ENCODE measurements at places on chromosomes 7 and 10. TPM values are rescaled to one million over a fixed set of nuclear protein-coding genes. Genes with fewer than 3 reads are reported as not detected.

DNA sequence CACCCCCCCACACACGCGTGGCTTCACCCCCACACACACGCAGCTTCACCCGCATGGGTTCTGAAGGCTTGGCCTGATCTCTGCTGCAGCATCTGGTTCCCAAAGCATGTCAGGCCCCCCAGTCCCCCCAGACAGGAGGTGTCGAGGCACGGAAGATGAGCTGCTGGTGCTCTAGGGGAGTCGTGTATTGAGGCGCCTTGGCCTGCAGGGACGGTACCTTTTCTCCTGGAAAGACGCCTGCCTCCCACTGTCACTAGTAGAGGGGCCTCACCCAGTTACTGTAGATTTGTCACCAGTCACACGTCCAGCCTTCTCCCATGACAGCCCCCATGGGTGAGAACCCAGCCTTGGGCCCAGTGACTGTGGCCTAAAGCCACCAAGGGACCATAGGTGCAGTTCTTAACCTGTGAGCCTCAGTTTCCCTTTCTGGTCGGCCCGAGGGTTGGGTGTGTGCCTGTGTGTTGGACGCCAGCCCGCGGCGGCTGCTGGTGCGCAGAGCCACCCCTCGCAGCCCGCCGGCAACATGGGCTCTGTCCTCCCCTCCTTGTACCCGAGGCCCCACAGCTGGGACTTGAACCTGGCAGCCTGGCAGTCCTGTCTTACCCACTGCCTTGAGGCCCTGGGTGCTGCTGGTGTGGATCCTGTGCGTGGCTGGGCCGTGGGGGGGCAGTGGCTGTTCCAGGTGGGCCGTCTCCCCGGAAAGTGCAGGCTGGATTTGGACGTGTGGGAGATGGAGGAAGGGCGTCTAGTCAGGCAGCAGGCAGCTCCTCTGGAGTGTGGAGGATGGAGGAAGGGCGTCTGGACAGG, 81.7 kb downstream of the NKX6-2 start:
- DNase-seq, result no peak

- no peak for DNase-seq
These were observed 6.6 kb downstream of the NIPSNAP2 start for GRCh38 chr7:55970978-55971377.

- no peak for DNase-seq
These were observed 136.9 kb downstream of the CUBN start for GRCh38 chr10:16992611-16993119.

DNA sequence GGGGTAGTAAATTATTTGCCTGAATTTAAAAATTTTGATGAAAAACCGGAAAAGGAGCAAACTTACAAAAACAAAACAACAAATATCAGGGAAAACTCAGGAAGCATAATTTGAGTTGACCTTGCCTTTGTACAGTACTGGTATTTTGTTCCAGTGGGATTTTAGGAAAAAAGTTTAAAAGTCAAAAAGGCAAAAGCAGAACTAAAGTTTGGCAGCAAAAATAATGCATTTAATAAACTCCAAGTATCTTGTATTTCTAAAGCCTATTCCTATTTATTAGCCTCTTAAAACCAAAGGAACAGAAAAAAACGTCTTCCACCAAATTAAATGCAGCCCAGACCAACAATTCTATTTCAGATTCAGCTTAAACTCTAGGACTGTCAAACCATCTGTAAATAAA, 90.7 kb upstream of the ASAH2 start:
- DNase-seq, result no peak

- no peak for DNase-seq
These were observed 246.2 kb upstream of the PPP2R2D start for GRCh38 chr10:131654471-131655087.

DNA sequence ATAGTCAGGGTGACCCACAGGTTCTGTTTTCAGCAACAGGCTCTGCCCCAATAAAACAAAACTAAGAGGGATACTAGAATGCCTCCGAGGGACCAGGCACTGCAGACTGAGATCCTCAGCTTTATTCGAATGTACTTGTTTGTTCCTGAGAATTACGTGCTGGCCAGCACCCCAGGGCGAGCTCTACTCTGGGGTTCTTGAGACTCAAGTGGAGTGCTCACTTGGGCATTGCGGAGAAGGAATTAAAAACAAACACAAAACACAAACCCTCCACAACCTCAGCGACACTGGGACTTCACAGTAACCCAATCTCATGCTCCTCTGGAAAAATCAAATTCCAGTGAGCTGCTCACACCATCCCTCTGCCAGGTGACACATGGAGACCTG, 250.7 kb downstream of the TNS3 start:
- DNase-seq, result no peak

DNA sequence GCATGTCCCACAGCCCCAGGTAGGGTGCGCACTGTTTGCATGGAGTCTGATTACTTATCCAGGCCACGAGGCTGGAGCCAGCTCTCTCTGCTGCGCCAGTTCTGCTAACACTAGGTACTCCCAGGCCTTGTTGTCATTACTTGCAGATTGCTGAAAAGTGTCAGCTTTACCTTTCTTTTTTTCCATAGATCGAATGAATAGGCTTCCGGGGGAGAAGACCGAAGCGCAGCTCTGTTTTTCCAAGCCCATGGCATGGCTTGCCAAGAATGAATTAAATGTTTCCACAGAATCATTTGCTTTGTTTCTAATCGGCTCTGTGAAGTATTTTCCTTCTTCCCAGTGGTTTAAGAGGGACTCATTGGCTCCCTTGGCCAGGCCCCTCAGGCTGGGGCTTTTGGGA, 285.8 kb downstream of the BMPER start:
- DNase-seq, result no peak

GRCh38 chr10:27736396-27736795, 9.2 kb downstream of the MKX start:
- DNase-seq, result no peak

GRCh38 chr10:3701491-3701890, 83.5 kb downstream of the KLF6 start:
- no peak for DNase-seq

DNA sequence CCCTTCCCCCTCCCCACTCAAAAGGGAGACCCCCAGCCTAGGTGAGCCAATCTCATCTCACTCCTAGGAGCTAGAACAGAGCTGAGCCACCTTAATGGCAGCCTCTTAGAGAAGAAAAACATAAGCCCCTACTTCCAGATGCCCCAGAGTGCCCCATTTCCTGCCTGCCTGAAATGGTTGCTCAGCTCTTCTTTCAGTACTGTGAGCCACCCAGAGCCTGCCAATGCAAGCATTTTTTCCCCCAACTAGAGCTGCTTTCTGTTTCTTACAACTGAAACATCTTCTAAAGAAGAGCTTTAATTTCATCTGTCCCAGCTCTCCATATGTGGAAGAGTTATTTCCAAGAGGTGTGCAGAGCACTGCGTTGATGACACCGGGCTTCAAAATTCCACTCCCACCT, 136.7 kb downstream of the PLPP4 start:
- no peak for DNase-seq

DNA sequence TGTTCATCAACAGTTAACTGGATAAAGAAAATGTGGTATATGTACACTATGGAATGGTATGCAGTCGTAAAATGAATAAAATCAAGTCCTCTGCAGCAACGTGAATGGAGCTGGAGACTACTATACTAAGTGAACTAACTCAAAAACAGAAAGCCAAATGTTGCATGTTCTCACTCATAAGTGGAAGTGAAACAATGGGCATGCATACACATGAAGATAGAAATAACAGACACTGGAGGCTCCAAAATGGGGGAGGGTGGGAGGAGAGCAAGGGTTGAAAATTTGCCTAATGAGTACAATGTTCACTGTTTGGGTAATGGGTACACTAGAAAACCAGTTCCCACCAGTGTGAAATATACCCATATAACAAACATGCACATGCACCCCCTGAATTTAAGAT, 179.5 kb downstream of the ZWINT start:
- no peak for DNase-seq

DNA sequence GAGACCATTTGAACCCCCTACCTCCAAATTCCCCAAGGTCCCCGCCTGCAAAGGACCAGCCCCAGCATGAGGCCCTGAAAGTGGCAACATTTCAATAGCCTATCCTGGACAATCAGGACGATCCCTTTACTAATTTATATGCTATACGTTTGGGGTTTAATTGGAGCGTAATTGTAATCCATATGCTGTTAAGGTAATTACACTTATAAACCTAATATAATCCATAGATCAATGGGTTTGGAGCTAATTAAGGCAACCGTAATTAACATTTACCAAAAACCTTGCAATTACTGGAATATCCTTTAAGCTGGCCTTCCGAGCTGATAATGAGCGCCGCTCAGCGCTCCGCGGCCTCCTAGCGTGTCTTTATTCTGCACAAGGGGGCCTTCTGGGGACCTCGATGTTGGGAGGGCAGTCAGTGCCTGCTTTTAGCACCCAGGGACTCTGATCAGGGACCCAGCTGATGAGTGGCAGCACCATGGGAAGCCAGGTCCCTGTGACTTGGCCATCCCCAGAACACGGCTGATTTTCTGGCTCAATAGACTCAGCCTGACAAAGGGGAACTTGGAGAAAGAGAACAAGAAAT, 91.2 kb downstream of the LHPP start:
- DNase-seq, result no peak

- no peak for DNase-seq
These were observed 110.6 kb downstream of the EMX2 start for GRCh38 chr10:117653170-117653515.

GRCh38 chr7:124162667-124163066, 129.8 kb upstream of the TMEM229A start:
- no peak for DNase-seq

GRCh38 chr7:42572056-42572455, 335.0 kb upstream of the GLI3 start:
- DNase-seq, result no peak

GRCh38 chr10:24120646-24121045, 88.3 kb upstream of the KIAA1217 start:
- DNase-seq, result no peak

DNA sequence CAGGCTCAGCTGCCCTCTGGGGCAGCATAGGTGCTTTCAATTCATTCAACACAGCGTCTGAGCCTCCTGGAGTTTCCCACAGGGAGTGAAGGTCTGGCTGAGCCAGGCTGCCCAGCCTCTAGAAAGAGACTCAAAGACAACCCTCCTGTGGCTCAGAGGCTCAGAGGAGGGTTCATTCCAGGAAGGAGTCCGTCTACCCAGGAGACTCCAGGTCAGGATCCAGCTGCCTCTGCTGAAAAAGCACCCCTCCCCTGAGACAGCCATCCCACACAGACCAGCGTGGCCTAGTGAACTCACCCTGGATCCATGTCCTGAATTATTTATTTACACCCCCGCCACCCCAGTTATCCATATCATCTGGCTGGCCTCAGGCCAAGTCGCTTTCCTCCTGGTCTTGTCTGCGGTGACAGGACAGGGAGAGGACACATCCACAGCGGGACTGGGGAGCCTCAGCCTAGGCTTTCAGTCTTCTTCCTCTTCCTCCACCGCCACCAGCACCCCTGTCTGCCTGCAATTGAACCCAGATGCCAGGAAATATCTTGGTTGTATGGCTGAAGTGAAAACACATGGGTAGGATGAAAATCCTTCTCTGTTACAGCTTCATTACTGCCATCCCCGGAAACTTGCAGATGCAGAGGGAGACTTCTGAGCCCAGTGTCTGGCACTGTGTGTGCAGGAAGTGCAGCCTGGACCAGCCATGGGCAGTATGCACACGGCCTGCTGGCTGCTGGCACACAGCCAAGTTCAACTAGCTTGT, 44.0 kb upstream of the COL13A1 start:
- DNase-seq, result no peak

GRCh38 chr10:77051837-77052236, 585.8 kb downstream of the KCNMA1 start:
- no peak for DNase-seq

GRCh38 chr10:71770789-71771188, 2.5 kb downstream of the VSIR start:
- DNase-seq, result no peak

DNA sequence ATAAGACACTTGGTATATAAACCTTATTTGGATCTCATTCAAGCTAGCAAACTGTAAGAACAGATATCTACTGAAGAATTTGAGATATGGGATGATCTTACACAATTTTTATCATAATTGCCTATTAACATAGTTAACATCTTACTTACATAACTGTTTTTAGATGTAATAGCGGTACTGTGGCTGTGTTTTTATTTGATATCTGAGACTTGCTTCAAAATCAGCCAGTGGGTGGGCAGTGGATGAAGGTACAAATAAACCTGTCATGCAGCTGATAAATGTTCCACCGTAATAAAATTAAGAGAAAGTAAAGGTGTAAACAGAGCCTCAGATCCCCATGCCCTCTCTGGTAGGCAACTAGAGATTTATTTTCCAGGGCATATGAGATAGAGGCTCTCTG, 28.4 kb upstream of the PTPRN2 start:
- DNase-seq, result peak; percentile 55

- no peak for DNase-seq
These were observed 636.5 kb downstream of the DNAJB9 start for GRCh38 chr7:109206196-109206595.

DNA sequence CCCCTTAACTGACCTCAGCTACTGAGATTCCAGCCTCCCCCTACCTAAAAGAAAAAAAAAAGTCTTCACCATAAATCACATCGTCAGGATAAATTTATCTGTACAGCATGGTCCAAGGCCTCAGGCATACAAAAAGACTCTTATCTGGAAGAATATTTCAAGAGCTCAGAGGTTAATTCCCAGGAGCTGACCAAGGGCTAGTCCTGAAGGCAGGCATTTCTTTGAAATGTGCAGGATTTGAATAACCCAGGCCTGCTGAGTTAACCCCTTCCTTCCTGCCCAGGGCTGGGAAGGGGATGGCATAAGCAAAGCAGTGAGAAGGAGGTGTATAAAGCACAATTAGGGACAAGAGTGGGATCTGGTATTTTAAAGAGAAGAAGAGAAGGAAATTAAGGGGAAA, 111.2 kb downstream of the RNLS start:
- DNase-seq, result no peak

DNA sequence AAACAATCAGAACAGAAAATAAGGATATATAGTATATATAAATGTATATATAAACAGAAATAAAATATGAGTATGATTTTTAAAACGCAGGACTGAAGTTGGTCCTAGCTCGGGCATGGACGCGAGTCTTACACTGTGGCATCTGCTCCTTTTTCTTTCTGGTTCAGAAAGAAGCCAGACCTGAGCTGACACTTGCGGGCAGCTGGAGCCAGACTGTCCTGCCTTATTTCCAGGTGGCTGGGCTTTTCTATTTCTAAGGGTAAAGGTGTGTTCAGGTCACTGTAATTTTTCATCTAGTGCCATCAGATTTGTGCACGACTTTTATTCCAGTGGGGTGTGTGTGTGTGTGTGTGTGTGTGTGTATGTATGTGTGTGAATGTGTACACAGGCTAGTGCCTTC, 166.4 kb downstream of the GALNT17 start:
- DNase-seq, result no peak

GRCh38 chr10:72335394-72336258, 19.1 kb downstream of the DNAJB12 start:
- DNase-seq, result no peak

Gene CCL24
- not detected for polyA plus RNA-seq

Gene NKX6-2
- 7.8 TPM for polyA plus RNA-seq

Gene USP54
- 38.4 TPM for polyA plus RNA-seq

Gene PTF1A
- not detected for polyA plus RNA-seq

Gene SPDYE9
- 0.97 TPM for polyA plus RNA-seq

Gene KAZALD1
- polyA plus RNA-seq, result 9.7 TPM

Gene CH25H
- 0.15 TPM for polyA plus RNA-seq

Gene AIFM2
- 5.0 TPM for polyA plus RNA-seq

Gene PROSER2
- 6.6 TPM for polyA plus RNA-seq

Gene PRDX3
- polyA plus RNA-seq, result 277 TPM

Gene GCK
- polyA plus RNA-seq, result 2.6 TPM

Gene CTAGE15
- polyA plus RNA-seq, result 1.4 TPM

Gene HTR5A
- not detected for polyA plus RNA-seq

All from right renal pelvis (tissue), 4 donors.